ENCODE measurements at places on chromosomes 1 and 21.
A peak's percentile ranks its signal among the peaks of the same experiment; 100 is the strongest.

DNA sequence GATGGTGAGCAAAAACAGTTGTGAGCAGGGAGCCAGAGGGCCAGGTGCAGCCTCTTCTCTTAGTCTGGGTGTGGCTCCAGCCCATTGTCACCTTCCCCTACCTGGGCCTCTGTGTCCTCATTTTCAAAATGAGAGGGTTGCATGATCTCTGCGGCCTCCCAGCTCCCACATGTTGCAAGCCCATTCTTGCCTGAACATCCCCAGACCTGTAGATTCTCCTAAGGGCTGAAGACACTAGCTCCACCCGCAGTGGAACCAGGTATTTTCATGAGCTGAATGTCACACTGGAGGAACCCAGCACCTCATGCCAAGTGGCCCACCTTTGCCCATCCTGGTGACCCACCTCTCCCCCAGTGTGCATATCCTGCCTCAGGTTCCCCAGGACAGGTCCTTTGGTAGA, 12.3 kb downstream of the IKBKE start:
- DNase-seq = peak; percentile 60

DNA sequence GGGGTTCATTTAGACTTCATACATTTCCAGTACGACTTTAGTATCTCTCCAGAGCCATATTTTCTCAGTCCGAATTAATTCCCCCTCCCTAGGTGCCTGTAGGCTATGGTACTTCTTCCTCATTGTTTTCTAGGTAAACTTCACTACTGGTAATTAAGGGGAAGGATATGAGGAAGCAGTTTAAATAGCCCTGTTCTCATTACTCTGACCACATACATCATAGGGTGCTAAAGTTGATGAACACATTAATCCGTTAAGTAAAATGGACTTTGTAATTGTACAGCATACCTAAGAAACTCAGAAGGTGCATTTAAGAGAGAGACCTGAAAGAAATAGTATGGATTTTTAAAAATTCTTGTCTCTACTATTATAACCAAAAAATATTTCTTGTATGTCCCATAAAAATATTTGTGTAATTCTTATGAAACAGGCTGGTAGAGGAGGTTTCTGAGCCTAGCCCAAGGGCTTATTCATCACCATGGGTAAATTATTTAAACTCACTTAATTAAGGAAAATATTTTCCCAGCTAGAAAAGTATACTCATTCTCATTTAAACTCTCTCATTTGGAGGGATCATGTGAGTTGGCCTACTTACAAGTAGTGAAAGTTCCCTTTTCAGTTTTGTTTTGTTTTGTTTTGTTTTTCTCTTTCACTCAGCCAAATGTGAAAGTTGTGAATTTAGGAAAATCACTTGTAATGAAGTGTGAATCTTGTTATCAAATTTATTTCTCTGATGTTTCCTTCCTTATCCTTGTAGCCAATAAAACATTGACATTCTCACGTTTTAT, 2.0 kb downstream of the PRMT6 start:
- no peak for DNase-seq

DNA sequence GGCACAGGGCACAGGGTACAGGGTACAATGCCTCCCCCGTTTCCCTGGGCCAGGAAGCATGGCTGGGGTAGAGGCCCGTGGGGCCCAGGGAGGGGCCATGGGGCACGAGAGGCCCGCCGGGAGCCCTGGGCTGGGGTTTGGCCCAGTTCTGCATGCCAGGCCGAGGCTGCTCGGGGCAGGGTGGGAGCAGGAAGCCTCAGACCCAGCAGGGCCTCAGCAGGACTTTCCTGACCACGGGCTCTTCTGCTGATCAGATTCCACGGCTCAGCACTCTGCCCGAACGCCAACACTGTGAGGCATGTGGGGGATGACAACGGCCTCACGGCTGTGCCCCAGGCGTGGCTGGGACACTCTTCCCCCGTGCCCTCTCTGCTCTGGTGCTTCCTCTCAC, 104.3 kb downstream of the NPHP4 start:
- no peak for DNase-seq

GRCh38 chr1:30955448-30956015, 47.0 kb upstream of the SDC3 start:
- DNase-seq = no peak

DNA sequence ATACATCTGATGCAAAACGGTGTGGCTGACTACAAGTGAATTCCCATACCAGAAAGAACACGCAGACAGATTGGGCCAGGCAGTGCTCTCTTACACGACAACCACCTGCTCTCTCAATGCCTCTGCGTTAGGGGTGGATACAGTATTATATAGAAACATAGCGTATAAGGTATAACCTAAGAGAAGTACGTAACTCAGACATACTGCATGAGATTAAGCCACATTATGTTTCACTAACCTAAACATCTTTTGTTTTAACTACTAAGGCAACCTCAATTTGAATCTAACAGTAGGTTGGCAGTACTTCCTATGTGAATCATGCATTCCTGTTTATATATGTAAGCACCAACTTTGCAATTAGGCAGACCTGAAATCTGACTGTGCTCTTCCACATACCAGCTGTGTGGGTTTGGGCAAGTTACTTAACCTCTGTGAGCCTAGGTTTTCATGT, 58.1 kb upstream of the COA6 start:
- peak; percentile 87 for DNase-seq

DNA sequence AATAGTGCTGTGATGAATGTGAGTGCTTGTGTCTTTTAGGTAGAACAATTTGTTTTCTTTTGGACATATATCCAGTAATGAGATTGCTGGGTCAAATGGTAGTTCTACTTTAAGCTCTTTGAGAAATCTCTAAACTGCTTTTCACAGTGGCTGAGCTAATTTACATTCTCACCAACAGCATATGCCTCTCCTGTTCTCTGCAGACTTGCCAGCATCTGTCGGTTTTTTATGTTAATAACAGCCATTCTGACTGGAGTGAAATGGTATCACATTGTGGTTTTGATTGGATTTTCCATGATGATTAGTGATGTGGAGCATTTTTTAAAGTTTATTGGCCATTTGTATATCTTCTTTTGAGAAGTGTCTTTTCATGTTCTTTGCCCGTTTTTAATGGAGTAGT, 647.3 kb upstream of the ADAMTS5 start:
- no peak for DNase-seq

GRCh38 chr1:109713636-109714035, 1.6 kb downstream of the GSTM5 start:
- no peak for DNase-seq

All from RWPE1 (cell line).